ENCODE measurements at places on chromosomes 6 and 20.

DNA sequence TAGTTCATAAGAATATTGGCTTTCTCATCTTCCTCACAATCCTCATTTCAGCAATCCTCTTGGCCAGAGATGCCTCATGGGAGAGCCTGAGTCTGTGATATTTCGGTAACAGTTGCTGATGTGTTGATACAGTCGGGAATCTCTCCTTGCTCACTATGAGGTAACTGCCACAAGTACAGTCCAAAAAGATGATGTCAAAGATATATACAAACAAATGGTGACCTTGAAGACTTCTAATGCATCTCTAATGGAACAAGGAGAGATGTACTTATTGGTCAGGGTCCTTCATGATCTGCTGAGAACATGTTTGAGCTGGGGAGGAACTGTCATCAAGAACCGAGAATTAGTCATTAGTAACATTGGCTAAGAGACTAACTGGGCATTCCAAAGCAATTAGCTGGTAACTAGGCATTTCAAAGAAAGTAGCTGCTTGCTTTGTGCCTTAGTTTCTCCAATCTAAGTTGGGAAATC is 56.1 kb downstream of the FILIP1 start:
- no peak for DNase-seq
- no peaks in the 10 kb centered on the region for H3K4me1 ChIP-seq
- no peaks in the 10 kb centered on the region for H3K27me3 ChIP-seq
- no peak overlapping the region for H3K4me3 ChIP-seq

- no peaks in the 10 kb centered on the region for H3K27me3 ChIP-seq
- H3K4me1 ChIP-seq: peaks cover 23% of the 10 kb centered on the region
- H3K36me3 ChIP-seq: no peaks in the 10 kb centered on the region
These were observed 5.7 kb downstream of the TMEM181 start for GRCh38 chr6:158565482-158566040.

DNA sequence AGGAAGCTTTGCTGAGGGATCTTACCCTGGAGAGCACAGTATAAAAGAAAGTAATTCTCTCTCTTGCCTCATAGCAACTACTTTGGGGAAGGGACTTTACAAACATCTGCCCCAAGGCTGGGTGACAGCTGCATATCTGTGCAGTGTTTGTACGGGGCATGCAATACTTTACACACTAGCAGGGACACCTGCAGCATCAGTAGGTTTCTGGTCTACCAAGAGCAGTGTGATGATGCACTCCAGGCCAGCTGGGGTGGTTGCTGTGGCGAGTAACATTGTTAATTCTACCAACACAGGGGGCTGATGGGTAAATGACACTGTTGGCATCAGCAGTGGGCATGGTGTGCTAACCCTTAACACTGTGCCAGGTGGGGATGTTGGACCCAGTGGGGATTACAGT is 48.0 kb downstream of the ADTRP start:
- H3K4me1 ChIP-seq: no peaks in the 10 kb centered on the region
- no peak overlapping the region for H3K27ac ChIP-seq
- no peaks in the 10 kb centered on the region for H3K36me3 ChIP-seq
- no peak for DNase-seq
- no peak overlapping the region for H3K4me3 ChIP-seq

- H3K36me3 ChIP-seq: no peaks in the 10 kb centered on the region
- no peaks in the 10 kb centered on the region for H3K27me3 ChIP-seq
- DNase-seq: no peak
- H3K4me3 ChIP-seq: no peak overlapping the region
- H3K4me1 ChIP-seq: peaks cover 4% of the 10 kb centered on the region
These were observed 802.4 kb downstream of the TFAP2A start for GRCh38 chr6:9612489-9612888.

GRCh38 chr6:169936355-169936975 is 185.0 kb downstream of the ERMARD start:
- no peak overlapping the region for H3K4me3 ChIP-seq
- H3K27me3 ChIP-seq: no peaks in the 10 kb centered on the region
- H3K4me1 ChIP-seq: peaks cover 26% of the 10 kb centered on the region
- peak overlapping the region; percentile 77 for H3K27ac ChIP-seq

DNA sequence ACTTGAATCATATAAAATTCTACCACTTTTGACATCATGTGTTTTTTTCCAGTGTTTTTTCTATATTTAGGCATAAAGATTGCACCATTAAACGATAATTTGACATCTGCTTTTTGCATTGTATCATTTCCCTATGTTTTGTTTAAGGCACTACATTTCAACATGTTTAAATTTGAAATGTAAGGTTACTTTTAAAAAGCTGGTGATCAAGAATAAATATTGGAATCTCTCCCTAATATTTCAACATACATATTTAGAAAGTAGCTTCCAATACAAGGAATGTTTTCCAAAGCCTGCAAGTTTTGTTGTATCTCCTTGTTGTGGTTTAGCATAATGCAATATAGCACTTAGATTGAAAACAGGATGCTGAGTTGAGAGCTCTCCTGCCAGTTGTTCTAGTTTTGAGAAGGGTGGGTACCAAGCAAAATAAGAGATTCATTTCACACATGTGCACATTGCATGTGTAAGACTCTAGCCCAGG is 76.5 kb downstream of the SYNJ2 start:
- peak overlapping the region; percentile 65 for H3K27ac ChIP-seq
- no peaks in the 10 kb centered on the region for H3K27me3 ChIP-seq
- peaks cover 7% of the 10 kb centered on the region for H3K36me3 ChIP-seq
- DNase-seq: no peak

GRCh38 chr20:41063442-41063841 is 34.8 kb downstream of the TOP1 start:
- DNase-seq: no peak
- no peaks in the 10 kb centered on the region for H3K27me3 ChIP-seq
- no peak overlapping the region for H3K27ac ChIP-seq
- no peaks in the 10 kb centered on the region for H3K4me1 ChIP-seq
- peaks cover 7% of the 10 kb centered on the region for H3K36me3 ChIP-seq
- no peak overlapping the region for H3K4me3 ChIP-seq

DNA sequence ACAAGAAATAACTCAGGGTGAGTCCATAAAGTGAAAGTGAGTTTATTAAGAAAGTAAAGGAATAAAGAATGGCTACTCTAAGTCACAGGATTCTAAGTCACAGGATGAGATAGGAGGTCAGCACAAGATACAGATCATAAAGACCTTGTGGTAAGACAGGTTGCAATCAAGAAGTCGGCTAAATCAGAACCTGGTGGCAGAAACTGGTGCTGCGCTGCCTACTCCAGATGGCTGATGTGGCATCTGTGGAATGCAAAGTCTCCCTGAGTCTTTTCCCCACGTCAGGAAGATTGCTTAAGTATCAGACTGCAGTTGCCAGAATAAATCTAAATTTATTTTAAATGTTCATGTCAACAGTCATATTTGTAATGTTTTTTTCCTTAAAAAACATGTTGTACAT is 10.7 kb upstream of the KCNK15 start:
- no peaks in the 10 kb centered on the region for H3K36me3 ChIP-seq
- H3K4me1 ChIP-seq: peaks cover 48% of the 10 kb centered on the region
- H3K27me3 ChIP-seq: no peaks in the 10 kb centered on the region
- H3K27ac ChIP-seq: peak overlapping the region; percentile 99
- H3K4me3 ChIP-seq: no peak overlapping the region

- no peaks in the 10 kb centered on the region for H3K4me1 ChIP-seq
- no peaks in the 10 kb centered on the region for H3K27me3 ChIP-seq
- H3K4me3 ChIP-seq: no peak overlapping the region
These were observed 43.9 kb downstream of the ATG5 start for GRCh38 chr6:106281661-106282060.

DNA sequence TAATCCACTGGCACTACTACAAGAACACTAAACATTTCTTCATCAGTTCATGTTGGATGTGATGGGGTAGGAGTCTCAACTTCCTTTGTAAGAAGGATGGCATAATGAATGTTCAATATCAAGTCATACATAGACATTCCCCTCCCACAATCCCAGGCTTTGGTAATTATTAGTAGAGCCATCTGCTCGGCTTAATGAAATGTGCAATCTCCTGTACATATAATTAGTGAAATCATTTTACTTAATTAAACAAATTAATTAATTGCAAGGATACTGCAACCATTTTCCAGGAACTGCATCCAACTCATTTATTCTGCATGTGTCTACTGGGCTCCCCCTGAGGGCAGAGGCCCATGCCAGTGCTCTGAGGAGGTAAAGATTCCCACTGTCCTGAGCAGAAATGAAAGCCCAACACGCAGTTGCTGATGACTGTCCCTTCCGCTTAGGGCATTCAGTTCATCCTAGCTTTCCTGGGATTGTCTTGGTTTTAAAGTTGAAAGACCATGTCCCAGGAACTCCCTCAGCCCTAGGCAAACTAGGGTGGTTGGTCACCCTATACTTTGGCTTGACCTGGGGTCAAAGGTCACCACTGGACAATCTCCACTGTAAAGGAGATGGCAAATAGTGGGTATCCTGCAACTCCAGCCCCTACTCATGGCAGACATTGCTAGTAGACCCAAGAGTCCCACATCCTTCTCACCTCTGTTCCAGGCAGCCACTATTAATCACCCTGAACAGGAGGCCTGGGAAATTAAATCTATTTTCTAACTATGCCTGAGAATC is 109.8 kb downstream of the TRERF1 start:
- peak overlapping the region; percentile 12 for H3K27ac ChIP-seq
- no peak overlapping the region for H3K4me3 ChIP-seq
- peaks cover 39% of the 10 kb centered on the region for H3K4me1 ChIP-seq
- H3K36me3 ChIP-seq: no peaks in the 10 kb centered on the region
- no peak for DNase-seq

DNA sequence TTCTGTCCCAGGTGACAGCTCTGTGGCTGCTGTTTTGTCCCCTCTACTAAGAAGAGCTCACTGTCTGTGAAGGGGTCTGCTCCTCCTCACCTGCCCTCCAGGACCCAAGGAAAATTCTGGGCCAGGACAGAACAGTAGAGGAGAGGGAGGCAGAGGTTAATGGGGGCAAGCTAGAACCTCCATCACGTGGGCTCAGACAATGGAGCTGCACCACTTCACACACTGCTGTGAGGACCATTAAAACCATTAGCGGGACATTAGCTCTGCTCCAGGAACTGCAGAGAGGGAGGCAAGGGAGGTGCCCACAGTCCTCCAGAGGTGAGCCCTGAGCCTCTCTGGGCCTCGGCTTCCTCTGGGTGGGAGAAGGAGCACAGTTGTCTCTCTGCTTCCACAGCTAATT is 78.4 kb downstream of the NOL4L start:
- H3K36me3 ChIP-seq: no peaks in the 10 kb centered on the region
- H3K4me3 ChIP-seq: no peak overlapping the region
- H3K27me3 ChIP-seq: no peaks in the 10 kb centered on the region
- H3K4me1 ChIP-seq: 0 out of 2 replicates have a peak, but pooled peaks cover 3% of the 10 kb centered on the region

GRCh38 chr20:14012671-14013070 is 17.4 kb downstream of the MACROD2 start:
- no peaks in the 10 kb centered on the region for H3K27me3 ChIP-seq
- H3K27ac ChIP-seq: no peak overlapping the region
- H3K4me3 ChIP-seq: no peak overlapping the region
- no peaks in the 10 kb centered on the region for H3K36me3 ChIP-seq

DNA sequence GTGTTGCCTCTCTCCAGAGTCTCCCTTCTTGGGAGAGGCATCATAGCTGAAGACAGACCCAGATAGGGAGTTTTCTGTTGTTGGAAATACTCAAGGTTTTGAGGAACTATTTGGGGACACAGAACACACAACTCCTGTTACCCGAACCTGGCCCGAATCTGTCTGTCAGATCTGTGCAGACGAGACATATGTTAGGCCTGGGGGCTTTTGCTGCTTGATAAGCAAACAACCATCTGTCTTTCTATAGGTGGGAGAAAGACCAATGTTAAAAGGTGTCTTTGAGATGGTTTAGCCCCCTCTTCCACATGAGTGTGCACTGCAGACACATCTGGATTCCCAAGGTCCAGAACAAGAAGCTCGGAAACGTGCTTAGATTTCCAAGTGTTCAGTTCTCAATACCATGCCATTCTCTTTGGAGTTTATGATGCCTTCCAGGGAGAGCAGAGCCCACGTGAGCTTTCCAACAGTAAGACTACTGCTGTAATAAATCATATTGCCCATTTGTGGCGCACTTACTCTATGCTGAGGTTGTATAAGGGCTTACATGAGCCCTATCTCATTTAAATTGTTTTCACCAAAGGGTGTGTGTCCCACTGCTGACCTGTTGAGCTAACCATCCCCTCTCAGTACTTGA is 3.8 kb upstream of the STX16 start:
- no peaks in the 10 kb centered on the region for H3K36me3 ChIP-seq
- no peaks in the 10 kb centered on the region for H3K27me3 ChIP-seq
- no peak for DNase-seq

GRCh38 chr6:74166849-74167248 is 470.8 kb downstream of the CD109 start:
- H3K27me3 ChIP-seq: no peaks in the 10 kb centered on the region
- DNase-seq: no peak
- no peaks in the 10 kb centered on the region for H3K4me1 ChIP-seq
- H3K36me3 ChIP-seq: no peaks in the 10 kb centered on the region
- no peak overlapping the region for H3K27ac ChIP-seq
- H3K4me3 ChIP-seq: no peak overlapping the region

- H3K4me1 ChIP-seq: peaks cover 13% of the 10 kb centered on the region
- peak overlapping the region; percentile 70 for H3K27ac ChIP-seq
- H3K36me3 ChIP-seq: no peaks in the 10 kb centered on the region
- peak overlapping the region; percentile 69 for H3K4me3 ChIP-seq
- no peak for DNase-seq
- H3K27me3 ChIP-seq: peaks cover 3% of the 10 kb centered on the region
These were observed 571 bp upstream of the FOXC1 start for GRCh38 chr6:1609041-1609647.

Data from Panc1 (cell line).